ENCODE measurements at places on chromosomes 1 and 21.

DNA sequence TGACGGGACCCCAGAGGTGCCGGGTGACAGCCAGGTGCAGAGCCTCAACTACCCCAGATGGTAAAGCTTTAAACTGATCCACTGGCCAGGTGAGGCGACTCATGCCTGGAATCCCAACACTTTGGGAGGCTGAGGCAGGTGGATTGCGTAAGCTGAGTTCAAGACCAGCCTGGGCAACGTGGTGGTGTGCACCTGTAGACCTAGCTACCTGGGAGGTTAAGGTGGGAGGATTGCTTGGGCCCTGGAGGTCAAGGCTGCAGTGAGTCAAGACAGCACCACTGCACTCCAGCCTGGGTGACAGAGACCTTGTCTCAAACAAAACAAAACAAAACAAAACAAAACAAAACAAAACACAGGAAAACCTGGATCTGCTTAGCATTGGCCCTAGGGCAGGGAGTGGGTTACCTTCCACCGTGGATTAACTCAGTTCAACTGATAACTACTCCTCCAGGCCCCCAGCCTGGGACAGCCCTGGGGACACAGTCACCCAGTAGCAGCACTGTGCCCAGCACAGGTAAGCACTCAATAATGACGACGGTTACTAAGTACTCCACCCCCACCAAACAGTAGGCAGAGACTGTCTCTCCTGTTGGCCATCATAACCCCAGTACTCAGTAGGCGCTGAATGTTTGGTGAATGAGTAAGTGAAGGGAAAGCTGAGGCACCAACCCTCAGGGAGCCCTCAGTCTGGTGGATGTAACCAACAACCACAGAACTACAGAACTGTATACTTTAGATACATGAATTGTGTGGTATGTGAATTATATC lies 21.6 kb downstream of the SLC66A1 start:
- no peak for DNase-seq

DNA sequence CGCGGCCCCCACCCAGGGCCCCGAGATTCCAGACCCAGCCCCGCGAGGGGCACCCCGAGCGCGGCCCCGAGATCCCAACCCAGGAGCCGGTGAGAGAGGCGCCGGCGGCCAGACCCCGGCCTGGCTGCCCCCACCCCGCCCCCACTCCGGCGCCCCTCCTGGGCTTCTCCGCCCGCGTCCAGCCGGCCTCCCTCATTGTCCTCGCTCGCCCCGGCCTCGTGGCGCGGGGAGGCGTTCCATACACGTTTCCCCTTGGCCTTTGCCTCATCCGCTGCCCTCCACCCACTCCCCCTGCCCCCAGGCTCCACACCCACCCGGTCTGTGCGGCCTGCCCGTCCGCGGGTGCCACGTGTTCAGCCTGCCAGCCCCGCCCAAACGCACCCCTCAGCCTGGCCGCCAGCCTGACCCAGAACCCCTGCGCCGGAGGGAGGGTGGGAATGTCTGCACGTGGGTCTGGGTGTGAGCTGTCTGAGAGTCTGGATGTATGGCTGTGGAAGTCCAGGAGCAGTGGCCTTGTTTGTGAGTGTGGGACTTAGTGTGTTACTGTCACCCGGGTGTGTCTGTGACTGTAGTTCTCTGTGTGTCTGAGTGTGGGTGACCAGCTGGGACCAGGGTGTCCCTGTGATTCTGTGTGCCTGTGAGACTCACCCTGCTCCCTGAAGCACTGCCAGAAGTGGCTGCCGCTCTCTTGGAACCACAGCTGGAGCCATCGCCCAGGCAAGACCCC lies 681 bp downstream of the B4GALT2 start:
- DNase-seq, result peak; percentile 11

DNA sequence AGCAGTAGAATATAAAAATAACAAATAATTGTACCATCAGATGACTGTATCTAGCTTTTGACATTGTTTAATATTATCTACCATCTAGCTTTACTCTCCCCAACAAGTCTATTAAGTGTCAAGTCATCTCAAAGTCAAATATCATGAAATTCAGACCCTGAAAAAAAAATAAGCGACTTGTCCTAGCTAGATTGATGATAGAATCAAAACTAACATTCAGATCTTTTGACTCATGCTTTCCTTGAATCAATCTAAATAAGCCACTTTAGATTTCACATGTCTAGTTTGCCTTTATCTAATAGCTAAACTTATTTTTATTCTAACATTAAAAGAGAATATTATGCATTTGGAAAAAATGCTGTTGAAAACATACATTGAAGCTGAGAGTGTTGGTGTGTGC lies 35.4 kb downstream of the CRB1 start:
- DNase-seq, result no peak

- no peak for DNase-seq
These were observed 280.1 kb downstream of the NPHP4 start for GRCh38 chr1:5711956-5712645.

- DNase-seq, result no peak
These were observed 15.1 kb downstream of the FAAP20 start for GRCh38 chr1:2179283-2180013.

DNA sequence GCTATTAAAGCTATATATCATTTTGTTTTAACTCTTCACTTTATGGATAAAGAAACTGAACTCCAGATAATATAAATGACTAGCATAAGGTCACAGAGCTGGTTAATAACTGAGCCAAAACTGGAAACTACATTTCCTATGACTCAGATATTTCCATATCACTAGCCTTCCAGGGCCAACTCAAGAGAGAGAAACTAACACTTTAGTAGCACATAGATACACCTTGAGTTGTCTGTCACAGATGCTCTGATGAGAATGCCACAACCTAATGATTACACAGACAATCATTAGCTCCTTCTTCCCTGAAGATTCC lies 40.7 kb downstream of the NME7 start:
- DNase-seq, result no peak

DNA sequence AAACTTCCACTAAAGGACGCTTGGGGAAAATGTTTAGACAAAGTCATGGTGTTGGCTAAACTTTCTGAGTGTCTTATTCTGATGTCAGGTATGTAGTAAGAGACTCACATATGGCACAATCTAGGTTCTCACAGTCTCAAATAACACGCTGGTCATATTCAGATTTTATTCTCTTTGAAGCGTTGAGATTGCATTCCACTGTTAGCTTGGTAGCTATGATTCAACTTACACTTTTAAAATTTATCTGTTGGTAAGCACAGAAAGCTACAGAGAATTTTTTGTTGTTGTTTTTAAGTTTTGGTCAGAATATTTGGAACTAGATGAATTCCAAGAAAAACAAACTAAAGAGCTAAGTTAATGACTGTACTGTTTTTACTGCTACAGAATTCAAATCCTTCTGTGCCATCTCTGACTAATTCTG lies 126.7 kb downstream of the PRRX1 start:
- DNase-seq, result no peak

All from CD4-positive, alpha-beta T cell treated with Interleukin-17A for 4 hours (primary cell).